ENCODE measurements at places on chromosomes 7 and 10. TPM values are rescaled to one million over a fixed set of nuclear protein-coding genes. Genes with fewer than 3 reads are reported as not detected.

PDZD8 gene
- polyA plus RNA-seq, result 7.4 TPM

ZNF467 gene
- 15.0 TPM for polyA plus RNA-seq

C7orf33 gene
- not detected for polyA plus RNA-seq

HDAC9 gene
- 2.1 TPM for polyA plus RNA-seq

EPHB6 gene
- polyA plus RNA-seq, result 10.4 TPM

KIF11 gene
- 0.39 TPM for polyA plus RNA-seq

NDUFA5 gene
- 189 TPM for polyA plus RNA-seq

C7orf57 gene
- polyA plus RNA-seq, result not detected

EIF4EBP2 gene
- 35.8 TPM for polyA plus RNA-seq

CNNM1 gene
- 0.49 TPM for polyA plus RNA-seq

SLC26A4 gene
- 7.3 TPM for polyA plus RNA-seq

CPA5 gene
- 0.54 TPM for polyA plus RNA-seq

All from kidney (tissue), 22 donors.